Dermis blood vessel endothelial cell (primary cell): ENCODE measurements at places on chromosomes 13 and 19. TPM values are rescaled to one million over a fixed set of nuclear protein-coding genes. Genes with fewer than 3 reads are reported as not detected.

- DNase-seq, result no peak
Observed at GRCh38 chr19:11013771-11014170, 52.9 kb downstream of the SMARCA4 start.

- no peak for DNase-seq
Observed at GRCh38 chr13:111540486-111540885, 220.0 kb downstream of the TEX29 start.

- DNase-seq, result no peak
Observed at GRCh38 chr13:24233351-24233901, 72.9 kb downstream of the SPATA13 start.

GRCh38 chr19:40739030-40739839, 11.0 kb downstream of the ACTMAP start:
- no peak for DNase-seq

WDR88 gene
- total RNA-seq, result not detected in 2 replicates

ODAD3 gene
- 0.05 TPM in 1 of 2 replicates, not detected in the other for total RNA-seq

KIR2DL3 gene
- not detected in 2 replicates for total RNA-seq

DNA sequence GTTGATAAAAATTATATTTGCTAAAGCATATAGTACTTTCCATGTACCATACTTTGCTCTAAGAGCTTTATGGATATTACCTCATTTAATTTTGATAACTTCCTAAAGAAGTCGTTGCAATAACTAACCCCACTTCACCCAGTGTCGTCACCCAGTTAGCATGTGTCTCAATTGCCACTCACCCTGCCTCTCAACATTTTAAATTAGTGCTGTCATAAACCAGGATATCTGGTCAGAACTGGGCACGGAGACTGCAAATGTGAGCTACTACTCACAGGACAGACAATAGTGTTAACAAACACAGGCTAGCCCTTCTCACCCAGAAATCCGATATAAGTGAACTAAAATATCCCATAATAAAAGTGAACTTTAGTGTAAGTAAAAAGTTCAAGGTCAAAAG, 430.6 kb downstream of the KLF12 start:
- no peak for DNase-seq

DNA sequence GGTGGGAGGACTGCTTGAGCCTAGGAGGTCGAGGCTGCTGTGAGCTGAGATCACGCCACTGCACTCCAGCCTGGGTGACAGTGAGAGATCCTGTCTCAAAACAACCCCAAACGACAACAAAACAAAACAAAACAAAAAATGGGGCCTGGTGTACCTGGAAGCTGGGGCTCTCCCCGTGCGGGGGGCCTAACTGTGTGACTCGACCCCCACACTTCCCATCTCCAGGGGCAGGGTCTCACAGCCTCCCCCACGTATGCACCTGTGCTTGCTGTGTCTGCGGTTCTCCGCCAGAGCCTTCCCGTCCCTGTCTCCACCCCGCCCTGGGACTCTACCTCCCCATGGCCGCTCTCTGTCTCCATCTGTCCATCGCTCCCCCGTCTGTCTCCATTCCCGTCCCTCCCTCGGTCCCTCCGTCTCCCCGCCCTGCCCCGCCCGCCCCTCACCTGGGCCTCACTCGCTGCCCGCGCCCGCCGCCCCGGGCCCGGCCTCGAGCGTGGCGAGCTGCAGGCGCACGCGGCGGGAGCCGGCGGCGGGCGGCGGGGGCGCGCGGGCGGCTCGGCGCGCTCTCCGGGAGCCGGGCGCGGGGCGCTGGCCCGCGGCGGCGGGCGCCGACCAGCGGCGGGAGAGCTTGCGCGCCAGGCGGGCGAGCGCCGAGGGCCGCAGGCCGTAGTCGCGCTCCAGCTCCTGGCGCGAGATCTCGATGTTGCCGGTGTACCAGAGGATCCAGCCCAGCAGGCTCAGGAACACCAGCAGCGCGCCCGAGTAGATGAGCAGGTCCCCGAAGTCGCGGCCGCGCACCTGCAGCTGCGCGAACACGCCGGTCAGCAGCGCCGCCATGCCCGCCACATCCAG, 587 bp downstream of the TMEM238 start:
- DNase-seq, result peak; percentile 83

GRCh38 chr13:95834134-95834765, 157.3 kb downstream of the DNAJC3 start:
- DNase-seq, result peak; percentile 84

GRCh38 chr19:45492137-45492626, 4.7 kb downstream of the RTN2 start:
- no peak for DNase-seq

GRCh38 chr19:45218911-45219743, 26.1 kb downstream of the EXOC3L2 start:
- no peak for DNase-seq

FCAR gene
- total RNA-seq, result not detected in 2 replicates

DNA sequence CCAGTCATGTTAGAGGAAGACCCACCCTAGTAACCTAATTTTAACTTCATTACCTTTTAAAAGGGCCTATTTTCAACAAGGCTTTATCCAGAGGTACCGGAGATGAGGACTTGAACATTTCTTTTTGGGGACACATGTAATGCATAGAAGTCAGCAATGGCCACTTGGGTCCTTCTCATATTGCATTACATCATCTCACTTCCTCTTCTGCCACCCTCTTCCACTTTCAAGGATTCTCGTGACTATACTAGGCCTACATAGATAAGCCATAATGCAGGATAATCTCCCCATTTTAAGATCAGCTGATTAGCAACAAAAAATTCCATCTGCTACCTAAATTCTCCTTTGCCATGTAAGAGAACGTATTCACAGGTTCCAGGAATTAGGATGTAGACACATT, 557.2 kb downstream of the KCTD12 start:
- no peak for DNase-seq

- DNase-seq, result no peak
Observed at GRCh38 chr13:23617551-23618024, 47.4 kb downstream of the TNFRSF19 start.

DNA sequence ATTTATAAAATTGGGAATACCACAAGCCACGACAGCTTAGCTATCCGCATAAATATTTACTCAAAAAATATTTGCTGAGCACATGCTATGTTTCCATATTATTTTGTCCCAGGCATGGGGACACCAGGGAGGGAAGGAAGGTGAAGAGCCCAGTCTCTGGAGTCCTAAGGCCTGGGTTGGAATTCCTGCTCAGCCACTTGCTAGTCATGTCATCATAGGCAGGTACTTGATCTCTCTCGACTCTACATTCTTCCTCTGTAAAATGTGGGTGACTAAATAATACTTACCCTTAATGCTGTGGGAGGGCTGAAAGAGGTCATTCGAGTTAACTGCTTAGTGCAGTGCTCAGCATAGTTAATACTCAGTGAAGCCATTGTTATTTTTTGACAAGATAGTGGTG, 4.3 kb upstream of the RNASEH2B start:
- no peak for DNase-seq

DNA sequence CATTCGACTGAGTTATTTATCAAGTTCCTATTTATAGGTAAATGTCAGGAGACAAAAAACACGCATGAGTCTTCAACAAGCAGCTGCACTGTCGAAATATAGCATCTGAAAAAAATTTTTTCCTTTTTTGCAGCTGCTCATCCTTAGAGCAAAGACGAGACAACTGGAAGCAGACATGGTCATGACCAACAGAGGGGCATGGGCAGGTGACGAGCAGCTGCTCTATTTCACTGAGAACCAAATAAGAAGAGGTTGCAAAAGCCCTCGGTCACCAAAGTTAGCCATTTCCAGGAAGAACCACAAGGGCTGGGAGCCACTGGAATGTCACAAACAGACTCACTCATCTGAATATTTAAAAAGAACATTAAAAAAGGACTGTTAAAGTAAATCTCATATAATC, 22.2 kb downstream of the SOHLH2 start:
- no peak for DNase-seq
